HepG2 (cell line): ENCODE measurements at places on chromosomes 2 and 18.

DNA sequence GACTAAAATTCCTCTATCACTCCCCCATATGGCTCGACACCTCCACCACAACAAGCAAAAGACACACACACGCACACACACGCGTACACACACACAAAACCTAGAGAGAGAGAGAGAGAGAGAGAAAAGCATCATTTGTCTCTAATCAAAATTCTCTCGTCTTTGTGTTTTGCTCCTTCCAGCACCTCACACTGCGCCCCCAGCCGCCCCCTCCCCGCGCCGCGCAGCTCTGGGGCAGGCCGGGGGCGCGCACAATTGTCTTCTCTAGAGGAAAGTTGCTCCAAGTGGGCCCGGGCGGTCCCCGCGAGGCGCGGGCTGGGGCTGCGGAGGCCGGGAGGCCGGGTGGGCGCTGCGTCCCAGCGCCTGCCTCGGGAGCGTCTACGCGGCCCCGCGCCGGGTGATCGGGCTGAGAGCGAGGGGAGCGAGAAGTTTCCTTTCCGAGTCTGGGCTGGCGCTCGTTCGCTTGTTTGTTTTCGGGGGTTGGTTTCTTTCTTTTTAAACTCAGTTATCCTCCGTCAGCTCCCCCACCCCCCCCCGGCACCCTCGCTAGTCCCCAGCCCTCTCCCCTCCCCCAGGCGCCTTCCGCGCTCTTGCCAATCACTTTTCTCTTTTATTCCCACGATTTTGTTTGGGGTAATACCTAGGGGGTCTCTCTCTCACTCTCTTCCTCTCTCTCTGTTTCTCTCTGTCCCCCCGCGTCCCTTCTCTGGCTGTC is 4.1 kb downstream of the ZEB2 start:
- no peak for DNase-seq

- DNase-seq = no peak
Measured at GRCh38 chr2:209390839-209391238, 33.0 kb upstream of the MAP2 start.

- no peak for DNase-seq
Measured at GRCh38 chr2:206527153-206527552, 83.8 kb downstream of the ADAM23 start.

GRCh38 chr2:151361674-151362370 is 4.4 kb downstream of the TNFAIP6 start:
- DNase-seq = no peak

DNA sequence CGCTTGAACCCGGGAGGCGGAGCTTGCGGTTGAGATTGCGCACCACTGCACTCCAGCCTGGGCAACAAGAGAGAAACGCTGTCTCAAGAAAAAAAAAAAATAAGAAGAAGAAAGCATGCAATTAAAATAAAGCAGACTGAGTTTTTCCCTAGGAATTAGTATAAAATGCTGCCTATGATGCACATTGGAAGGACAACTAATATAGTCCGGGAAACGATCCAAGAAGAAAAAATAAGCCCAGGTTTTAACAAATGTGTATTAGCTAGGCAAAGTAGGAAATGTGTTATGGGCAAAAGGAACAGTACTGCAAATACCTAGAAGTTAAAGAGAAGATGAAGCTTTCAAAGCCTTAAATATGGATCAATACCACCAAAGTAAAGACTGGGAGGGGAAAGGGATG is 64.0 kb downstream of the SPIRE1 start:
- DNase-seq = no peak

DNA sequence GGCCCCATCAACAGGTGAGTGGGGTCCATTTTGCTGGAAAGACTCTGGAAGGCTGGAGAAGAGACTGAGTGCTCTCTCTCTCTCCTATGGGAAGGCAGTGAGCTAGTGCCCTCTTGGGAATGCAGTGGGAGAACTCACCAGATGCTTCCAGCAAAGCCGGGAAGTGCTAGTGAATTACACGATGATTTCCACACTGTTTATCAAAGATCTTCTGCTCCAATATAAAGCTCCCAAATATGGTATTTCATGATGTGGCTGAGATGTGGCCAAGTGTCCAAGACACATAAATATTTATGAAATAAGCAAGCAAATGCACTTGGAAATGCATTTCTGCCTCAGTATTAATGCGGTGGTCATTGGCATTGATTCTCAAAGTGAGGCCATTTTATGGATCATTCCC is 135.9 kb downstream of the VAPA start:
- DNase-seq = no peak

- DNase-seq = no peak
Measured at GRCh38 chr2:127574656-127575055, 39.2 kb downstream of the MYO7B start.

GRCh38 chr18:58180738-58181353 is 136.8 kb downstream of the NEDD4L start:
- DNase-seq = peak; percentile 37

DNA sequence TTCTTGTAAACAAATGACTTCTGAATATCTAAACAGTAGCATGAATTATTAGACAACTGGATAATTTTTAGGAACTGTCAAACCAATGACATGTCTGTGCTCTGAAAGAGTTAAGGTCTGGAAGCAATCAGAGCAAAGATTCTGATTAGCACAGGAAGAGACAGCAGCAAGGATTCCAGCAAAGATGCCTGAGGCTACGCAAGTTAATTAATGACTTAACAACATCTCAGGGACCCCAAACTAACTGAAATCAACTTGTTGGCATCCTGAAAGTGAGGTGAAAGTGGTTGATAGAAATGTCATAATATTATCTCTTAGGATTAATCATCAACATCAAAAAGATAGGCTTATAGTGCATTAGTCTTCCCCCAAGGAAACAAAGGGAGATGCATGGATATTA is 123.3 kb upstream of the TMEM200C start:
- no peak for DNase-seq

DNA sequence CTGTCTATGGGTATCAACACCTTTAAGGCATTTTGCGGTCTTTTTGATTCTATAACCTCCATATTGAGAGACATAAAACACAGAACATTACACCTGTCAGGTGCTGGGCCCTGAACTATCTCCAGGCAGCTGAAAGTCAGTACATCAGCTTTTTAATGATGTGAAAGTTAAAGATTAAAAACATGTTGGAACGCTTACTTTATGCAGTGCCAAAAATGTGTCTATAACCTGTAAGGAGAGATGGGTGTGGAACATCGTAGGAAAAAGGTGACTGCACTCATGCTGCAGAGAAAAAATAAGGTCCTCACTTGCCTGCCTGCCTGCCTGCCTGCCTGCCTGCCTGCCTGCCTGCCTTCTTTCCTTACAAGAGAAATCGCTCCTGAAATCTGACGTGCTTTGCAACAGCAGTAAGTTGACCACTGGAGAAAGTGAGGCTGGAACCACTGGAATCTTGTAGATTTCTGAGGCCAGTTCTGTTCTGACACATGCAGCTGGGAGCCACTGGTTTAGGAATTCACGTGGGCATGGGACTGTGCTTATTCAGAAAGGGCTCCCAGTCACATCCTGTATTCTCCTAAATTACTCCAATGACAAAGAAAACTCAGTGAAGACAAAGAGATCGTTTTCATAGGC is 34.1 kb downstream of the BCL11A start:
- DNase-seq = no peak

- DNase-seq = no peak
Measured at GRCh38 chr2:144832048-144832447, 312.1 kb upstream of the ZEB2 start.

DNA sequence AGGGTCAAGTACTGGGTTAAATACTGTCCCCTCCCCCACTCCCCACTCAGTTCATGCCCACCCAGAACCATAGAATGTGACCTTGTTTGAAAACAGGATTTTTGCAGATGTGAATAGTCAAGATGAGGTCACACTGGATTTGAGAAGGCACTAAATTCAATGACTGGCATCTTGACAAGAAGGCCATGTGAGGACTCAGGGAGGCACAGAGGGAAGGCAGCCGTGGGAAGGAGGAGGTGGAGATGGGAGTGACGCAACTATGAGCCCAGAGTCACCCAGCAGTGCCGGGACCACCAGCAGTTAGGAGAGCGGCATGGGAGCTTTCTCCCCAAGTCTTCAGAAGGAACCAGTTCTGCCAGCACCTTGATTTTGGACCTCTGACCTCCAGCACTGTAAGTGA is 257.3 kb downstream of the BCL2 start:
- DNase-seq = no peak
